ENCODE measurements at places on chromosomes 4 and X.

DNA sequence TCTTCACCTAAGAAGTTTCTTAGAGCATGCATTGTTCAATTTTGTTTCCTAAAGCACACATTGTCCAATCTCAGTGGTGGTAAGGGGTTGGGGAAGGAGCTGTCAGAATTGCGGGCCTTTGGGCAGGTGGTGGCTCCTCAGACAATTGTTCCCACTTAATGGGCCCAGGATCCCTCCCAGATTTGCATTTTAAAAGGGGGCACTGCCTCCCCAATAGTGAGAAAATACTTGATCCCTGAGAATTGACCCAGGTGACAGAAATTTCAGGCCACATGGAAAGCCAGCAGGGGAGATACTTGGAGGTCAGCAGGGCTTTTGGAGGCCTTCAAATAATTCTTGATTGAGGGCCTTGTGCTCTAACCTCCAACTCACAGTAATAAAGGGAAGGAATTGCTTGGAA, 217.1 kb downstream of the ZNF674 start:
- no peak for DNase-seq

DNA sequence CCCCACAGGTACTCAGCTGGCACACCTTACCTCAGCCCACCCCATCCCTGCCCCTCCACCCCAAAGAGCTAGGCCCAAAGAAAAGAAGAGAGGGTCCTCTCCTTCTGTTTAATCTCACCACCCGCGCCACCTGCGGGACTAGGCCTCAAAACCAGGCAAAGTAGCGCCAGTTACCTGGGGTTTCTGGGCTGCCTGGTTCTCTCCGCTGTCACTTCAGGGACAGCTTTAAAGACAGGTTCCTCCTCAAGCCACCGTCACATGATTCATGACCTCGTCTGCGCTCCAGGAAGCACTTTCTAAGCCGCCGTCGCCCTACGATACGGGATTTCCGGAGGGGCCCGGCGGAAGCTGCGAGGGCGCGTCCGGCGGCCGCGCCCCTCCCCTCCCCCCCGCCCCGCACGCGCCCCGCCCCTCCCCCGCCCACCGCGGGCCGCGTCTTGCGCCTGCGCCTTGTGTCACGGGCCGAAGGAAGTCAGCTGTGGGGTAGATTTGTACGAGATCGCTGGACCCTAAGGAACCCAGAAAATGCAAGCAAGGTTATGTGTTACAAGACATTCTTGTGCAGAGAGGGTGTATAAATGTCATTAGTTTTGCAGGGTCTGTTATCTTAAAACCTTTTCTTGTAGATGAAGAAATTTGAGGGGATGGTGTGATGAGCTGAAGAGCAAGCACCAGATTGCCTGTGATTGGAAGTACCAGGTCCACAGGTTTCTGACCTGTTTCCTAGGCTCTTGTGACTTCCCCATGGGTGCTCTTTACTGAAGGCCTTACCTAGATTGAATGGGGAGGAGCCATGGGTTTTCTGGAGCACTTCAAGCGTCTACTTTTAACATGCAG, at the start of gene LAMTOR3:
Gene LAMTOR3, minus strand, starts transcription at position 267 of the 837 bp plus-strand sequence. CDS start 464 bp downstream, outside the sequence.
- DNase-seq, result peak; percentile 88

DNA sequence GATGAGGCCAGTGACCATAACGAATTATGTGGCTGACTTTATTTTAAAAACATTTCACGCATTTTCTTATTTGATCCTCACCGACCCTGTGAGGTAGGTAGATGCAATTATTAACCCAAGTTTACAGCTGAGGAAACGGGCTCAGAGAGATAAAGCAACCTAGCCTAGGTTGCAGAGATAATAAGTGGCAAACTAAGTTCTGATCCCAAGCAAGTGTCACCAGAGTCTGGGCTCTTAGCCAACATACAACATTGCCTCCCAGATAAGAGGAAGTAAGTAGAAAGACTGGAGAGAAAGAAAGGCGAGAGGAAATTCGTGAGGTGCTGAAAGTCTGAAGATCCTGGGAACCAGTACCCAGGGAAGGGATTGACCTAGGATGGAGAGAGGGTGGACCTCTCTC, 77.4 kb upstream of the GPR50 start:
- DNase-seq, result no peak

DNA sequence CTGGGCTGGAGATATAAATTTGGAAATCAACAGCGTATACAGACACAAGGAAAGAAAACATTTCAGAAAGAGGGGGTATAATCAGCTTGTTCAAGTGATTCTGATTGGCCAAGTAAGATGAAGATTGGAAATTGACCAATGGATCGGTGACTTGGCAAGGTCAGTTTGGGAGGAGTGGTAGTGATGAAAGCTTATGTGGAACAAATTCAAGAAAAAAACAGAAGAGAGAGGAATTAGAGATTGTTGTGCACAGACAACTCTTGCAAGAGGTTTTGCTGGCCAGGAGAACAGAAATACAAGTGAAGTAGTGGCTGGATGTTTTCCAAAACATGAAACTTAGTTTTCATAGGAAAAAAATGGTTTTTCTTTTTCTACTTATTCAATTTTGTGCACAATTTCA, 16.3 kb downstream of the CD38 start:
- DNase-seq, result no peak

GRCh38 chr4:40516651-40517050, 113.0 kb downstream of the RBM47 start:
- no peak for DNase-seq

DNA sequence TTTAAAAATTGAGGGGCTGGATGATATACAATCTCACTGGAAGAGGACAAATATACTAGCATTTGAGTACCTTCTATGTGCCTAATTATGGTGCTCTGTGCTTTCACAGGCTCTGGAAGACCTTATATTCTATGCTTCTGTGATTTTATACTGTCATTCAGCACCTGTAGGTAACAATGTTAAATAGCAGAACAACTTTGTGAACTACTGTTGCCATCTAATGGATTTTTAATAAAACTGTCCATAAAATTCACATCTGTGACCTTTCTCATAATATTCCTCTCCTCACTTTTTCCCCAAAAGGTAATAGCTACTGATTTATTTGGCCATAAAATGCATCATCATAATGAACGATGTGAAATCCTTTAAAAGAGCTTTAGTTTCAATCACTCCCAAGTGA, 21.9 kb downstream of the POU3F4 start:
- no peak for DNase-seq

GRCh38 chr4:183657564-183657963, 1.4 kb downstream of the RWDD4 start:
- no peak for DNase-seq

DNA sequence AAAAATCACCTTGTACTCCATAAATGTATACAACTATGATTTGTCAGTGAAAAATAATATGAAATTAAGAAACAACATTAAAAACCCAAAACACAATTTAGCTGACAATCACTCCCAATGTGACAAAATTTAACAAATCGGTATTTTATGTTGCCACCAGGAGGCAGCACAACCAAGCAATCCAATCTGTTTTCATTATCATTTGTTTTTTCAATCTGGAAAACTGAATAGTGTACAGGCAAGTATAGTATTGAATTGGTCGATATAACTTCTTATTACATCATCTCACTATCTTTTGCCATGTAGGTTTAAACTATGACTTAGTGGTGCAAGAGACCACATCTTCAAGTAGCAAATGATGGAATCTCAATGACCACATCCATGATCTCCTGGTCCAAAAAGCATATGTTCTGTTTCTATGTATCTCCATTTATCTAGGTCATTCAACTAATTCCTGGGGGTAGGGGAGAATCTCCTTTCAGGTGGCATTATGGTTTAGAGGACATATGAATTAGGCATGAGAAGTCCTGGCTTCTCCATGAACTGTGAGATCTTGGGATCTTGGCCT, 112.9 kb upstream of the AGA start:
- DNase-seq, result no peak

GRCh38 chrX:13464599-13465275, 104.7 kb upstream of the EGFL6 start:
- no peak for DNase-seq

GRCh38 chr4:8129785-8130184, 28.8 kb downstream of the ABLIM2 start:
- no peak for DNase-seq

DNA sequence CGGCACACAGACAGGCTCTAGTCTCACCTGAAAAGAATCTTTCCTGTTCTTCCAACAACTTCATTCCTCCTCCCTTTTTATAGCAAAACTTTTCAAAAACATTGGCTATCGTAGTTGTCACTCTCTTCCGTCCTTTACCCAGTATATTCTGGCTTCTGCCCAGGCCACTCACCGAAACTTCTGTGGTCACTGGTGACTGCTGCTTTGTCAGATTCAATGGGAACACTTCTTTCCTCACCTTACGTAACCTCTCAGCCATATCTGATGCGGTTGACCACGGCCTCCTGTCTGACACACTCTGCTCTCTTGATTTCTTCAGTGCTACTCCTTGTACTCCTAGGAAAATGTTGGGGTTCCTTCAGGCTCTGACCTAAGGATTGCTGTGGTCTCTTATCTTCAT, 9.2 kb upstream of the RNF150 start:
- DNase-seq, result no peak

DNA sequence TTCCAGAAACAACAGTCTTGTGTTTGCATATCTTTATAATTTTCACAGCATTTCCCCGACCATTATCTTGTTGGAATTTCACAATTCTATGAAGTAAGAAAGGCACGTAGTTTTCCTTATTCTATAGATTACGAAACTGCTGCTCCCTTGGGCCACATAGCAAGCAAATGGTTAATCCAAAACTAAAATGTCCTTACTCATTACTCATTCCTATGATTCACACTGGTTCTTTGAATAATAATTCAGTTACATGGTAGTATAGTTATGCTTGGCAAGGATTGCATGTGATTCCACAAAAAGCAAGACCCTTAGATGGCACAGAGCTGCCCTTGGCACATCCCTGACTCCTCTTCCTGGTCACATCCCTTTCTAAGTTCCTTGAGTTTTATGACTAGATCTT, 51.2 kb downstream of the OR13H1 start:
- DNase-seq, result no peak

DNA sequence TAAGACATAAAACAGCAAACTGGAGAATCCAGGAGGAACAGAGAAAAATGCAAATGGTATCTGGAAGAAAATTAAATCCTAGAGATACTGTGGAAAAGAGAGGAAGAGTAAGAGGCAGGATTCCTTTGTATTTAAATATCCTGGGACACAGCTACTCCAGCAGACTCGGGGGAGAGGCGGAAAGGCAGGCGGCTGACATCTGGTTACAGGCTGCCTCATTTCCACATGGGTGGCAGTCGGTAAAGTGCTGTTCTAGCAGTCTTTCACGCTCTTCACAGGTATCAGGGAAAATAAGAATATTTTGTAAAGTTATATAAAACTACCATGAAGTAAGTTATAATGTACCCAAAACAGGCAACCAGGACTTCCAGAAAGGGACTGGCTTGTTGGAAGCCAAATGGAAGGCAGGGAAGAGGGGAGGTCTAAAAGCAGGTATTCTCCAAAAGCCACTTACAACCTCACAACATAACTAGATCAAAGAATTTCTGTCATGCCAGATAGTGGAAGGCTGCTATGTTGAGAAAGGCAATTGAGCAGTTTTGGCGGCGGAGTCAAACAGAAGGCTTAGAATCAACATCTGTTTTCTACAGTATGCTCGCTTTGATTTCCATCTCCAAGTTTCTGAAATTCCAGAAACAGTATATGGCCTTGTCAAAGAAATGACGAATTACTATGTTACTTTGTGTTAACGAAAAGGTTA, 1.3 kb upstream of the TIGD2 start:
- no peak for DNase-seq

DNA sequence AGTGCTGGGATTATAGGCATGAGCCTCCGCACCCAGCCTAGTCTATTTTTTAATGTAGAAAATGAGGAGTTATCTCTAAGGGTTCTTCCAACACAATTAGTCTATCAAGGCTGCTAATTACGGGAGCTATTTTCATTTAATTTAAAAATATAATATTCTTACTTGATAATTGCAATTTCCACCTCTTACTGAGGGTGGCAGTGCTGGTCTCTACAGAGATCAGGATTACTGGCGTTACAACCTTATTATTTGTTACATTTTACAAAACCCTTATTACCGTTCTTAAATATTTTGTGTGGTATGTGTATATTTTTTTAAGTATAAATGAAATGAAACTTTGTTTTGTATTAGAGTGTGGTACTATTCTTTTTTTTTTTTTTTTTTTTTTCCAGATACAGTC, 17.6 kb upstream of the GK start:
- DNase-seq, result no peak

DNA sequence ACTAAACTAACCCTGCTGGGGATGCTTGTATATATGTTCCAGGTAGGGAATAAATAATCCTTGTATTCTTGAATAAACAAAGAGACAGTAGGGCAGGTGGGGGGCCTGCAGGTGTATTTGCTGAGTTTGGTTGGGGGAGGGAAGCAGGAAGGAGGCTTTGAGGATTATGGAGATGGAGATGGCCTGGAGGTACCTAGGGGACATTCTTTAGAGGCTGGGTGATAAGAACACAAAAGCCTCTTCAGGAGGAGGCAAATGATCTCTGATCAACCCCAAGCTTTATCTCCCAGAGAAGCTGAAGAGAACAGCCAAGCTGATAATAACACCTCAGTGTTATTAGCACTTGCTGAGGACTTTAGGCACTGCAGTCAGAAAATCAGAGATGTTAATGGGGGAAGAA, 187.7 kb downstream of the MGST2 start:
- no peak for DNase-seq

- no peak for DNase-seq
These were observed 143.0 kb upstream of the GYPA start for GRCh38 chr4:144283526-144283925.

DNA sequence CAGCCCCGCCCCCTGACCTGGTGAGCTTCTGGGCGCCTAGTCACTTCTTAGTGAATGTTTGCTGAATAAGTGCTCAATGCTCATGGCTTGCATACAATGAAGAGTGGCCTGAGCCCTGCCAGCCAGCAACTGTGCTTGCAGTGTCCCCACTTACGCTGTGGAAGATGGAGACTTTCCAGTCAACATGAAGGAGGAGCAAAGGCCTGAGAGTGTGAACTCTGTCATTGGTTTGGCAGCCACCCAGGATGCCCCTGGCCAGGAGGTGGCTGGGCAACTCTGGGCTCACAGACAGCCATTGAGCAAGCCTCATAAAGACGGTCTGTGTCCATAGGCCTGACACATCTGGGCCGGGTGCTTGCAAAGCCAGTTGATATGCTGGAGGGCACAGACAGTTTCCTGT, 72.1 kb upstream of the MAMLD1 start:
- DNase-seq, result peak; percentile 70

- no peak for DNase-seq
These were observed 1.1 kb downstream of the CFAP299 start for GRCh38 chr4:80336582-80336981.
